ENCODE measurements at places on chromosomes 4 and X.

- DNase-seq: no peak
These were observed 2.4 kb upstream of the PPP3CA start for GRCh38 chr4:101349801-101350064.

DNA sequence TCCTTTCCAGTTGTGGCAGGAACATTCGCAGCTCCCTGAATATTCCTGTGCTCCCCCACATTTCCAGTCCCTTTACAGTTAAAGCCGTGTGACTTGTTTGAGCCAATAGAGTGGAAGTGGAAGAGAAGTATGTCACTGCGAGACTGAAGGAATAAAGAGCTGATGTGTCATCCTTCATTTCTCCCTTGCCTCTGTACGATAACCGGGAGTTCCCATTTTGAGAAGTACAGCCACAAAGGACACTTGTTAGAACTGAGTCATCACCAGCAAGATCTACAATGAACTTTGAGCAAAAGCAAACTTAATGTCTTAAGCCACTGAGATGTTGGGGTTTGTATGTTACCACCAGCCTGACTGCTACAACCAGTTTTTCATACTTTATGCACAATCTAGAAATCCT lies 92.3 kb downstream of the SPRY1 start:
- no peak for DNase-seq

- DNase-seq: peak; percentile 59
These were observed 1417.3 kb downstream of the STIM2 start for GRCh38 chr4:28277931-28278330.

GRCh38 chr4:129342819-129343408 lies 247.0 kb downstream of the C4orf33 start:
- DNase-seq: no peak

GRCh38 chr4:38318737-38319455 lies 345.1 kb upstream of the KLF3 start:
- DNase-seq: peak; percentile 91

DNA sequence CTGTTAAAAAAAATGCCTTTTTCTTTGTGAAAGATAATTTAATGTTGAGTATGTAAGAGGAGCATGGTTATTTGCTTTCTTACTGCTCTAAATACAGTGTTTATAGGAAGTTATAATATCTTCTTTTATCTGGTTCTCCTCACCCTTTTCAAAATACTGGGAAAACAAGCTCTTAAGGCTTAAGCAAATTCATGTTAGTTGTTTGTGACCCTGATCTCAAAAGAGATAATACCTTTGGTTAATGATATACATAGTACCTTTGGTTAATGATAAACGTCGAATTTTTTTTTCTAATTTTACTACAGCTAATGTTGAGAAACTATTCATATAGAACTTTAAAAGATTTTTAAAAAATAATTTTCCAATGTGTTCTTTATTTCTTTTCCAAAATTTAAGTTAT lies 180.1 kb downstream of the RAPGEF2 start:
- DNase-seq: no peak

DNA sequence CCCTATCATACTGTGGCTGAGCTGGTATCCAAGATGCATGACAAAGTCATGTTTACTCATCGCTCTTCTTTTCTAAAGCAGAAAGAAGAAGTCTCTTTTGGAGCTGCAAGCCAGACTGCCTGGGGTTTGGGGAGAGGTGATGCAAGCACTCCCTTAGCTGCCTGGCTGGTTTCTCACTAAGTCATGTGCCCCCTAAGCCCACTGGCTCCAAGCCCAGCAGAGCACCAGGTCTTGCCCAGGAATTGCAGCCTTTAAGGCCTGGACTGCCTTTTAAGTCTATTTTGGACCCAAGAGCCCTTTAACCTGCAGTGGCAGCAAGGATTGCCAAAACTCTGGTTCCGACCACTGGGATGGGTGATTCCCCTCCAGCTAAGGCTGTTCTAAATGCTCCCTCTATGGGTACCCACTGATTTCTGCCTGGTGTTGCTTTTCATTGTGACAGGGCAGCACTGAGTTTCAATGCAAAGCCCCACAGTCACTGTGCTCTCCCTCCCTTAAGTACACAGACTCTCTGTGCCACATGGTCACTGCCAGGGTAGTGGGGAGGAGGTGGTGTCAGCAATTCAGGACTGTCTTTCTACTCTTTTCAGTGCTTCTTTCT lies 548.6 kb downstream of the TLL1 start:
- no peak for DNase-seq

- no peak for DNase-seq
These were observed 4.0 kb upstream of the CDKL2 start for GRCh38 chr4:75634281-75634680.

GRCh38 chr4:61772126-61772525 lies 572.0 kb downstream of the ADGRL3 start:
- no peak for DNase-seq

GRCh38 chr4:19636451-19636850 lies 615.3 kb upstream of the SLIT2 start:
- DNase-seq: no peak

- DNase-seq: no peak
These were observed 36.4 kb downstream of the PCDH7 start for GRCh38 chr4:30756553-30756952.

- DNase-seq: no peak
These were observed 221.6 kb upstream of the SPANXN4 start for GRCh38 chrX:142804085-142804484.

GRCh38 chr4:106595906-106596305 lies 227.3 kb upstream of the GIMD1 start:
- DNase-seq: no peak

DNA sequence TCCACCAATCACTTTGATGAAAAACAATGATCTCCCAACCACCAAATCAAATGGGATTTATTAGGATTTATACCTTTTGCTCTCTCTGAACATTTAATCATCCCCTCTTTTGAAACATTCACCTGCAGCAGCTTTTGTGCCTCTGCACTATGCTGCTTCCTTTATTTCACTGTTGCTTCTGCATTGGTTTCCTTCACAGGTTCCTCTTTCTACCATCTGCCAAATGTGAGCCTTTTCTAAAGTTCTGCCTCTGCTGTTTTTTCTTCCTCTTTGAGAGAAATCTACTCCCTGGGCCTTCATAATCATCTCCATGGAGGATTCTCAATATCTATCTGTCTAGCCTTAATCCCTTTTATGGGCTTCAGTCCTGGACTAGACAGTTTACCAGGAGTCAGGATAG lies 24.7 kb downstream of the CUL4B start:
- peak; percentile 4 for DNase-seq

DNA sequence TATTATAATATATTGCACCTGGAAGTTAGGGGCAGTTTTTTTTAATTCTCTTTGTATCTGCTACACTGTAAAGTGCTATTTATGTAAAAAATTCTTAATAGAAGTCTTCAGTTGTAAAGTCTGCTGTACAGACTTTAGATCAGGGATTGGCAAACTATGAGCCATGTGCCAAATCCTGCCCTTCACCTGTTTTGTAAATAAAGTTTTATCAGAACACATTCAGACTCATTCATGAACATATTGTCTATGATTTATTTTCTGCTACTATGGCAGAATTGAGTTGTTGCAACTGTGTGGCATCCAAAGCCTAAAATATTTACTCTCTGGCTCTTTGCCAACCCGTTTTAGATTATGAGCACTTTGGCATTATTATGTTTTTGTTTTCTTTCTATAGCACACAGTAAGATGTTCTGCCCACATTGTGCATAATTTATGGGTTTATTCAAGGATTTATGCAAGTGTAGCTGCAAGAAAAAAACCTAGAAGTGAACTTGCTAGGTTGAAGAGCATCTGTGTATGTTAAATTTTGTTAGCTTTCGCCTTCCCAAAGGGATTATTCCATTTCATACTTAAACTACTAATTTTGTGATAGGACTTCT lies 56.9 kb downstream of the CLCN3 start:
- no peak for DNase-seq

DNA sequence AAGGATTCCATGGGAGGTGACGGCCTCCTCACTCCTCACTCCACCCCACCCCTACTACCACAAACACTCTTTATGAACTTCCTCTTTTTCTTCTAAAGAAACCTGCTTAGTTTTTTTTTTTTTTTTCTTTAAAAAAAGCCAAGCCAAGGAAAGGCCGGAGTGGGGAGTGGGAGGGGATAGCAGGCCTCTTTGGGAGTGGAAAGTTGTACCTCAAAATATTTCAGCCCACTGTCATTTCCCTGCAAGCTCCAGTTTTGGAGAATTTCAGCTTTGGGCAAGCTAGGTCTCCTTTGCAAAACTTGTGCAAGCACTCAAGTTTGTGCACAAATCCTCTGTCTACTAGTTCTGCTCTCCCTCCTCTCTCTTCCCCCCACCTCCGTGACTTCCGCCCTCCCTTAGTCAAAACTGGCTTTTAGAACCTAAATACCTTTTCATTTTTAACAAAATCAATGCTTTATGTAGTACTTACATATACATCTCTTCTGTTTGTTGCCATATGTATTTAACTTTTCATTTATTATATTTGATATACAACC lies 512 bp upstream of the ANTXR2 start:
- DNase-seq: no peak

DNA sequence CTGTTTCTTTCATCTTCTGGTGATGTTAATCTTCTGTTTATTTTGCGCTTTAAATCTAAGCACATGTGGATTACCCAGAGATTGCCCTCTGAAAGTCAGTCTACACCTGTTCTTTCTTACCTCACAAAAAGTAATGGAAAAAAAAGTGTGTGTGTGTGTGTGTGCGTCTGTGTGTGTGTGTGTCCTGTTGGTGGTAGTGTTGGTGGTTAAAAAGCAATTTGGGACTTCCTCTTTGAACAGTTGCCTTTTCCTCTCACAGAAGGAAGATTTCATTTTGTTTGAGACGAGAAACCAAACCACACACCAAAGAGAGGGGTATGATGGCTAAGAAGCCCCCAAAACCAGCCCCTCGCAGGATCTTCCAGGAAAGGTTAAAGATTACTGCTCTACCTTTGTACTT lies at the start of gene STAP1:
TSS of gene STAP1 (plus strand) at position 235 of the 400 bp plus-strand sequence. CDS start at position 318, 83 bp downstream.
- peak; percentile 6 for DNase-seq

- DNase-seq: no peak
These were observed 16.4 kb downstream of the BANK1 start for GRCh38 chr4:101806914-101807313.

- no peak for DNase-seq
These were observed 34.1 kb downstream of the SORCS2 start for GRCh38 chr4:7226439-7226838.

DNA sequence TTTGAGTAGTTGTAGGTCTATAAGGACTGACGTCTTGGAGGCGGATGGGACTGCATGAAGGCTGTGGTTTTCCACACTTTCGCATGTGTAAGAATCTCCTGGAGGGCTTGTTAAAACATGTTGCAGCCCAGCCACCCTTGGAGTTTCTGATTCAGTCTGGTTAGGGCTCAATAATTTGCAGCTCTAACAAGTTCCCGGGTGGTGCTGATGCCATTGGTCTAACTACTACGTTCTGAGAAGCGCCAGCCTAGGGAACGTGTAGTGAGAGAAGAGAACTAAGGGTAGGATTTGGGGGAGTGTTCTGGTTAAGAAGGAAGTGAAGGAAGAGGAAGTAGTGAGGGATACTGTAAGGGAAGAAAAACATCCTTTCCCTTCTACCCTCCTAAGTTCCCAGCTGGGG lies 138.9 kb downstream of the LARP7 start:
- DNase-seq: no peak

DNA sequence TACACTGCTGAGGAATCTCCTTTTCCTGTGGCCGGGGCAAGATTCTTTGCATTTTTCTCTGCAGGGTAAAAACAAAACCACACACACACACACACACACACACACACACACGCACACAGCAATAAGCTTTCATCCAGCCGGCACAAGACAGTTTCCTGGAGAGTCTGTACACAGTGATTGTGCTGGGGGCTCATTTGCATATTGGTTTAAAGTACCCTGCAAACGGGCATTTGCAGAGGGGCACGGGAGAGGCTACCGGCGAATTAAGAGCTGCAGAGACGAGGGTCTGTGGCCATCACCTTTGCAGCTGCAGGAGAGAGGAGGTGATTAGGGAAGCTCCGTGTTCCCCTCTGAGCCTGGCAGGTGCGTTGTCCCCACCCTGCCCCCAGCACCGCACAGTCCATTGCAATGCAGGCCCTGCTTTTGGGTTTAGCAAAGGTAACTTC lies 219.9 kb downstream of the SHOX start:
- no peak for DNase-seq

DNA sequence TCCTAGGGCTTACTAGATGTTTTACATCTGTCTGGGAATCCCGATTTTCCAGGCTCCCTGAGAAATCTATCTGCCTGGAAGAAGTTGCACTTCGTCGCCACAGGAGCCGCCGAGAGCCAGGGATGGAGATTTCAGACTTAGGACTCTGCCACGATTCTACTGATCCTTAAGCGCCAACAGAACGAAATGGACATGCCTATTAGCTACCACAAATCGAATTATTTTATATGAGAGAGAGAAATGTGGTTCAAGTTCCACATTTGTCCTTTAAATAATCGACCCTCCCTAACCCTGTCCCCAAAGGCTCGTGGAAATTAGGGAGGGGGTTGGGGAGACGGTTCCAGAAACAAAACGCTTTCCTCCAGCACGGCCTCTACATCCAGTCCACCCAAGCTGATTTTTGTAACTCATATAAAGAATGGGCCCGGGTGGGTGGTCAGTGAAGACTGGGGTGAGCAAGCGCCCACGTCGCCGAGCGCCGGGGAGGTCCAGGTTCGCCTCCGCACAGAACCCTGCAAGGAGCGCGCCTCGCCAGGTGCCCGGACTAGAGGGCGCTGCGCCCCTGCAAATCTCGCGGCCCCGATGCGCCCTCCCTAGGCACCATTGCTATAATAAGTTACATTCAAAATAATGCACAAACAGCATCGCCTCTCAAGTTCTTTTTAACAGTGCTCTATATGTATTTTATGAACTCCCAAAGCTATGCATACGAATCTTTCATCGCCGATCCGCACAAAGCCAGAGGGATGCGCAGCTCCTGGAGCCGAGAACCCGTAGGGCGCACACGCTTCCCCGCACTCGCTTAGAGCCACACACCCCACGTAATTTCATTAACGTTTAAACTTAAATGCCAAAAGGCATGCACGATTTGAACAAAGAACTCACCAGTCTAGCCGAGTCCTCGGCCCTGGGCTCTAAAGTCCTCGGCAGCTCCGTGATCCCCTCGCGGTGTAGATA lies 2.1 kb upstream of the FAT1 start:
- peak; percentile 76 for DNase-seq

DNA sequence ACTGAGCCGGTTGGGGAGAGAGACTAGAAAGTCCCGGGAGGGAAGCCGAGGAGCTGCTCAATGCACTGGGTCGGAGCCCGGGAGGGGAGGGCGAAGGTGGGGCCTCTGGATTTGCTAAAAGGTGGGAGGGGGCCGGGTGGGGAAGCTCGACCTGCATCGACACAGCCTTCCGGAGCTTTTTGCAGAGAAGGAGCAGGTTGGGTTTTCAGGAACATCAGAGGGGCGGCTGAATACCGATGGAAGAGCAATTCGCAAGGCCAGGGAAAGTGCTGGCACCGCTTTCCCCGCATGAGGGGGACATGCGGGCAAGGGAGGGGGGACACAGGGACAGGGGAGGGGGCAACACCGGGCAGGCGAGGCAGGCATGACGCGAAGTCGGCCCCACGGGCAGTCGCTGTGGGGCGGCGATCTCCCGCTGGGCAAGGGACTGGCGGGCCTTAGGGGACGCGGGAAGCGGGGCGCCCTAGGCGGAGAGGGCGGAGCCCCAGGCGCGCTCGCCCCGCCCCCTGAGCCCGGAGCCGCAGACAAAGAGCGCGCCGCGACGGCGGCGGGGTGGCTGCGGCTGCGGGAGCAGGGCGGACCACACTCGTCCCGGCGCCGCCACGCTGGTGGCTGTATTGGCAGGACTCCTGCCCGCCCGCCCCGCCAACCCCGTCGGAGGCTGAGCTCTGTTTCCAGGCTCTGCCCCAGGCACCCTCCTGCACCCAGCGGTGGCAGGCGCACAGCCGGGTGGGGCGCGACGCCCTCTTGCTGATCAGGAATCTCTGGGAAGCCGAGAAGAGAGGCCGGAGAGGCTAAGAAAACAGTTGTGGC lies 11.6 kb downstream of the PDZD4 start:
- no peak for DNase-seq

GRCh38 chr4:69995526-69996016 lies at the start of gene STATH:
Gene STATH, plus strand, starts transcription at chr4:69995966. Its CDS starts 2,472 bp downstream, at chr4:69998438.
- DNase-seq: no peak

All from Ammon's horn (tissue), 1 donor.